Activated CD8-positive, alpha-beta memory T cell treated with anti-CD3 and anti-CD28 coated beads for 1 hour (primary cell): ENCODE measurements at places on chromosomes 2 and 18.

DNA sequence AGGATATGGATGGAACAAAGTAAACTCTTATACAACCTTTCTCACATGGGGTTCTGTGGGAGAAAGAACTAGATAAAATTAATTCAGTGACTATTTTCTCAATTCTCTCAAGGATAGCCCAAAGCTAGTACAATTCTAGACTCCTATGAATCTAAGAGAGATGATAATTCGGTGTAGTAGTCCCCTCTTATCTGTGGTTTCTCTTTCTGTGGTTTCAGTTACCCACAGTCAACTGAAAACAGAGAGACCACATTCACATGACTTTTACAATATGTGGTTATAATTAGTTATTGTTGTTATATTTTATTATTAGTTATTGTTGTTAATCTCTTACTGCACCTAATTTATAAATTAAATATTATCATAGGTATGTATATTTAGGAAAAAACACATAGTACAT, 53.5 kb upstream of the C2orf15 start:
- no peak for DNase-seq

DNA sequence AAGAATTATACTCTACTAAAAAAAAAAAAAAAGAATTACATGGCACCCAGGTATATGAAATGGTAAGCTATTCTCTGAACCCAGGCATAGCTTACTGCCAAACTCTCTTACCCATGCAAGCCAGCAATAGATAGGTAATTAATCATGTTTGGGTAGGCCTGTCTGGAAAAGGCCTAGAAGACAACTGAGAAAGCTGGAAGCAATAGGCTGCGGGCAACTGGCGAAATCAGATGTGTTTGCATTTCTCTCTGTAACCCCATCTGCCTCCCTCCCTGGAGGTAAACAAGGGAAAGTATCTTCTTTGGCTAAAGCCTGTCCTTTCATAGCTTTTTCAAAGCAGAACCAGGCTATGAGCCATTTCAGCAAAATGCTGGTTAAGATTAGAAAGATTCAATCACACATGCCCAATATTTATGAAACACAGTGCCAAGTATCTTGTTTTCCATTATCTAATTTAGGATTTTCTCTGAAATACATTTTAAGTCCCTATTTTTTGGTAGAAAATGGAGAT, 934.8 kb upstream of the DDX18 start:
- DNase-seq = no peak

GRCh38 chr2:24285484-24286152, 74.7 kb downstream of the ITSN2 start:
- DNase-seq = no peak

- no peak for DNase-seq
Measured at GRCh38 chr18:61910101-61910500, 17.3 kb upstream of the RNF152 start.

GRCh38 chr2:6444514-6444913, 421.2 kb downstream of the CMPK2 start:
- DNase-seq = no peak

- no peak for DNase-seq
Measured at GRCh38 chr2:232974396-232974795, 38.7 kb downstream of the NGEF start.

- no peak for DNase-seq
Measured at GRCh38 chr2:219400562-219400961, 12.8 kb upstream of the DNPEP start.

GRCh38 chr2:201122276-201122675, 6.3 kb downstream of the CFLAR start:
- no peak for DNase-seq

GRCh38 chr2:23489471-23490322, 104.7 kb downstream of the KLHL29 start:
- DNase-seq = no peak

GRCh38 chr2:133232556-133232955, 335.7 kb downstream of the NCKAP5 start:
- DNase-seq = no peak

DNA sequence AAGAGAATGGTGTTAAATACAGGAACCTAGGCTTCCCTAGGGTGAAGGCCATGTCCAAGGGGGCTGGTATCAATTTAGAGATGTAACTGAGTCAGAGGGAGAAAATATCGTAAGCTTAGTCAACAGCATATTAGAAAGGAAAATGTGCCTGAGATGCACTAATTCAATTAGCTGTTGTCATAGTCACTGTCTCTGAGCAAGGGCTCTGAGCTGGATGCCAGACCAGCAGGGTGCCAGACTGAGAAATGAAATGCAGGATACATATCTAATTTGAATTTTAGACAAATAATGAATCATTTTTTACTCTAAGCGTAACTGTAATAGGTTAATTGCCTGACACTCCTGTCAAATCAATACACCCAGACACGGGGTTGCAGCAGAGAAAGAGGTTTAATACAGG, 11.4 kb upstream of the SLC35F6 start:
- DNase-seq = no peak

DNA sequence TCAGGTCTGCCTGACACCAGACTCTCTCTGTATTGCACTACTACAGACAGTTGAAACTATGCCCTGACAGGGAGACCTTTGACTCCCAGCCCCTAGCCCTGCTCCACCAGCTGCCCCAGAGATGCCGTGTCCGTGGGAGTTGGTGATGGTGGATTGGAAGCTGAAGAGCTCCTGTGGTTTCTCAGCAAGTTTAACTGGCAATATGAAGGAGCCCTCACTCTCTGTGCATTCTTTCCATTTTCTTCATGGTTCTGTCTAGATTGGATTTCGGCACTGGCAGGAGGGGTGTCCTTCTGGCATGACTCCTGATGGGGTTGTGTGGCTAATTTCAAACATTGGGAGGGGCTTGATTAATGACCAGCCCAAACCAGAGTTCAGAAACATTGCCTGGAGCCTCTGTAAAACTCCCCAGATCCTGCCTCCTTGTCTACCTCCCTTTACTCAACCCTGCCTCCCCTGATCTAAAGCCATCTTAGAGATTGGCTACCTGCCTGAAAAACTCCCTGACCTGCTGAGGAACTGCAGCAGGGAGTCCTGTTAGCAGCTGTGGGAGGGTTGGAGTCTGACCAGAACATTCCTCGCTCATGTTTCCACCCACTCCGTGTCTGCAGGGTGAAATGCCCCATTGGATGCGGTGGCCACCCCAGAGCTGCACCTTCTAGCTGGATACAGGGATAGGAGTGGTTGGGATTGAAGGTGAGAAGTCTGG, 206.9 kb upstream of the SPRED2 start:
- DNase-seq = no peak

GRCh38 chr2:17136877-17137276, 381.4 kb downstream of the RAD51AP2 start:
- DNase-seq = no peak

DNA sequence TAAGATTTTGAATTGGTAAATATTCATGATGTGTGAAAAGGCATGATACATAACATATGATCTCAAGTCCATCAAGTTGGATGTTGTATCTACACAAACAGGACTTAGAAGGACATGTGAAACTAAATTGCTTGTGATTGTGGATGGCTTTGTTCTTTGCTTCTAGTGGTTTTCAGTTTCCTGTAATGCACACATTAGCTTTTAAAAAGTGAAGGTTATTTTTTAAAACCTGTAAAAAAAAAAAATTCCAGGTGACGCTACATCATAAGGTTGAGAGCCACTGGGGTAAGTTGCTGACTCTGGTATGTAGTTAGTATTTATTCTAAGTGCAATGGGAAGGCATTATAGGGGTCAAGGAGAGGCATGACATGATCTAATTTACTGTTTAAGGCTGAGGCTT, 48.4 kb upstream of the TMEM247 start:
- no peak for DNase-seq

DNA sequence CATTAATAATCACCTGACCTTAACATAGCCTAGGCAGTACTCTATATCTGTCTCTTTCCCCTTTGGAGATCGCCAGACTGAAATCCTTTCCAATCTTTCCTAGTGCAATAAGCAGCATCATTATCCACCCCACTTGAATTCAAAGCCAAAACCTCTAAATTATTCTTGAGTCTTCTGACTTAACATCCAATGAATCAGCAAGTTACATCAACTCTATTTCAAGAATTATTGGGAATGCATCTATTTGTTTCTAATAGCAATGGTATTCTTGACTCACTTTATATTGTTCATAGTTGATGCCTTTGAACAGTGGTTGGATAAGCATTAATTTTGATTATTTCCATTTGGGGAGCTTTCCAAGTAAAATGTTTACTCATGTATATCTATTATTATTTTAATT, 144.8 kb downstream of the ZNF804A start:
- no peak for DNase-seq

DNA sequence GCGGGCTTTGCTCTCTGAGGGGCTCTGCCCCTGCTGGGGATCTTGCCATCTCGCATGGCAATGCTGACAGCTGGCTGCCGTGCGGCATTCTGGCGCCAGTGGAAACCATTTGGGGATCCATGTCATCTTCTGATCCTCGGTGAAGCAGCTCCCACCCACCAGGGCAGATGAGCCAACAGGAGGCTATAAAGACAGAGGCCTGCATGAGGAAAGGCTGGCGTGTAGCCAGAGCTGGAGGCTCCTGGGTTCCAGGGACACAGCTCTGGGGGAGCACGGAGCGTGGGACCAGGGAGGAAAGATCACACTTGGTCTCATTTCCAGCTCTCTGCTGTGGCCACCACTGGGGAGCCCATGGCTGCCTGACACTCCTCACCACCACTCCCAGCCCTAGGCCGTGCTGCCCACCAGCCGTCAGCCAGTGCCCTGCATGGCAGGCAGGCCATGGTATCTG, 145.8 kb downstream of the ZFP36L2 start:
- DNase-seq = no peak

DNA sequence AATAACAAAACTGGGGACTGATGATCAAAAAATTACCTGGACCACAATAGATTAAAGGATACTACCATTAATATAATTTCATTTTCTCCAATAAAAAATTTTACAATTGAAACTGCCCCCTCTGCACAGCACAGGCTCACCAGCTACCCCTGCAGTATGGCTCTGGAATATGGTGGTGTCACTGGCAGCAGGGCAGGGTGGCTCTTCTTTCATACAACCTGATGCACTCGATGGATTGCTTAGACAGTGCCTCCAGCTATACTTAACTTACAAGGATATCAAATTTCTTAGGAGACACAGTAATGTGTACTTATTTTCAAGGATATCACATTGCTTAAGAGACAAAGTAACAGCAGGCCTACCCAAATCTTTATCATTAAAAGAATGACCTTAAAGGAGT, 124.0 kb downstream of the PRELID3A start:
- DNase-seq = no peak

DNA sequence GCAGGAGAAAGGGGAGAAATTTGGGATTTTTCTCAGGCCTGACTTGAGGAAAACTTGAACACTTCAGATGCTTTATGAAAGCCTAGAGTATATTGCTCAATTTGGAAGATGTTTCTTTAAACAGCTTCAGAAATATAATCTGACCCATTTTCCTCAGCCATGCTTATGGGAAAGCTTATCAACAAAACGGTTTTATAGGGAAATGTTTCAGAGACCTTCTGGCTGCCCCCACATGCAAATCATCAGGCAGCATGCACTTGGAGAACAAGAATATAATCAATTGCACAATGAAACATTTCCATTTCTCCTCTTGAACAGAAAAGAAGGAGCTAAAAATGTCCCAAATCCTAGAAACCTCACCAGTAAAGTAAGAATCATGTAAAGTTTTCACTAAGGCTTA, 411.2 kb upstream of the ETAA1 start:
- DNase-seq = no peak

DNA sequence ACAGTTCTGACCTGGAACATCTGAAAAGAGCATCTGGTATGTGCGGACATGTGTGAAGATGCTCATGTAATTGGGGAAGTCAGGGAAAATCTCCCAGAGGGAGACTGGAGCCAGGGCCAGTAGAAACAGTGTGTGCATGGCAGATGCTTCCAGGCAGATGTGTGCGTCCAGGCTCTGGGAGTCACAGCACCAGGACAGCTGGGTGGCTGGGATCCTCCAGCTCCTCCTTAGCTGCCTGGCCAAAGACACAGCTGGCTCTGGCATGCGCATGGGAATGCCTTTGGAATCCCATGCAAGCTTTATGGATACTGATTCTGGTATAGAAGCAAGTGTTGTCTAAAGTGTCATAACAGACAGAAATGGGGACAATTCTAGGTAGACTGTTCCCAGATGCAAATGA, 369.7 kb downstream of the INSIG2 start:
- DNase-seq = no peak

DNA sequence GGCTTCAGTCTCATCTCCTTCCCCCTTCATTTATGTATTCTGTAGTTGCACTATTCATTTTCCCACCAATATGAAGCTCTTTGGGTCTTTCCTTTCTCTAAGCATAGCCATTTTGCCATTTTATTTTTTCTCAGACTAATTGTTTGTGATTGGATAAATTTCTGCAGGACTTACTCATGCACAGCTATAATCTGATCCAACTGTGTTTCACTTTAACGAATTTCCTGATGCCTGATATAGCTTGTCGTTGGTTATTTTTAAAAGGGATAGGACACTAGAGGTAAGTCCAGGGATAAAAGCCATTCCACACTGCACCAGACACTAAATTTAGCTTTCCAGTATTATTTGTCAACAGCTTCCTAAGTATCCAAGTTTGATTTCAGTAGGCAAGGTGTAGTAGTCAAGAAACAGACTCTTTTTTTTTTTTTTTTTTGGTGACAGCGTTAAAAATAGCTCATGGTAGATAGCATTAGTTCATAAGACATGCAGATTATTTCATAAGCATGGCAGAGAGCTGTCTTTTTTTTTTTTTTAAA, 17.4 kb downstream of the ASB18 start:
- no peak for DNase-seq

DNA sequence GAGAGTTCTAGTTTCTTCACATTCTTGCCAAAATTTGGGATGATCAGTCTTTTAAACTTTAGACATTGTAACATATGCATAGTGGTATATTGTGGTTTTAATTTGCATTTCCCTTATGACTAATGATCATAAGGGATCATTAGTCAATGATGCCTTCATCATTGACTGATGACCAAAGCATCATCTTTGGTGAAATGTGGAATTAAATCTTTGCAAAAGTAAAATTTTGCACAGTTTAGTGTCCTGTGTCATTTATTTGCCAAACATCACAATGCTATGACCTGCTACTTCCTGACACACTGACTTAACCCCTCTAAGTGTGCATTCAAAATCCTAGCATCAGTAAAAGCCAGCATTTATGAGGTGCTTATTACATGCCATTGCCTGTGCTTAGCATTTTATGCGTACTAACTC, 58.9 kb upstream of the SLC1A4 start:
- no peak for DNase-seq

GRCh38 chr2:55628931-55629330, 11.5 kb upstream of the PPP4R3B start:
- DNase-seq = no peak

GRCh38 chr2:68125821-68126220, 31.9 kb upstream of the PNO1 start:
- DNase-seq = no peak

GRCh38 chr2:136713739-136714138, 51.6 kb upstream of the THSD7B start:
- DNase-seq = no peak

- no peak for DNase-seq
Measured at GRCh38 chr2:163692611-163693482, 43.0 kb downstream of the FIGN start.

GRCh38 chr2:160741271-160741670, 247.7 kb upstream of the RBMS1 start:
- no peak for DNase-seq

GRCh38 chr2:10039658-10040410, 3.5 kb upstream of the KLF11 start:
- no peak for DNase-seq
